Hindlimb muscle (tissue), 1 donor: ENCODE measurements at places on chromosomes 6 and 20. TPM values are rescaled to one million over a fixed set of nuclear protein-coding genes. Genes with fewer than 3 reads are reported as not detected.

ADGRB3 gene
- 0.70 TPM for polyA plus RNA-seq

ADAM33 gene
- 61.5 TPM for polyA plus RNA-seq

DNA sequence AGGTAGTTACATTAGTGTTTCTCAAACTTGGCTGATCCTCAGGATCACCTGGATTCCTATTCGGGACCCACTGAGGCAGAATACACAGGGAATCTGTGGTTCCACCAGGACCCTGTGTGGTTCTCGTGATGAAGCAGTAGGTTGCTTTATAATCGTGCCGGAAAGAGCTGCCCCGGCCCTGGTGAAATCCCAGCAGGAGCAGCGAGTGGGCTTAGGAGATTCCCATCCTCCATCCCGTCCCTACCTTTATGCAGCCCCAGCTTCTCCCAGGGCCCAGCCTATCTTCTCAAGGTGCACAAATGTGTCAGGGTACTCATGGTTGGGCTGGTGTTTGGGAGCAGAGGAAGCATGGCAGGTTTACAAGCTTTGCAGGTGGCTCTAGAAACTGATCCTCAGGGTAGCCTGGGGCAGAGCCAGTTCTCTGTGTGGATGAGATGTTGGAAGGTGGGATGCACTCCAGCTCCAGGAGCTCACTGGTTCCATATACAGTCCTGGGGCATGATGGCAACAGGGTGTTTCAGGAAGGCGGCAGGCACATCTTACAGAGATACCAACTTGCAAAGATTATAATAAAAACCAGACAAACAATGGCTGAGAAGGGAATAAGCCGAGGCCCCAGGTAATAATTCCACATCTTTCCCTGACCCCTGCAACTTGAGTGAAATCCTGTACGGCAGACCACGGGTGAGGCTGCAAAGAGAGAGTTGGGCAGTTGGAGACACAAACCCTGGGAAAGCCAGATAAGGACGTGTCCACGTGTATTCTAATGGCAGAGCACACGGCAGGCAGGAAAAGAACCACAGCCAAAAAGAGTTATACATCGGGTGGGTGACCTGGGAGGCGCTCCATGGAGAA is 5.9 kb downstream of the SLC22A1 start:
- no peak for DNase-seq

GRCh38 chr6:40325041-40325440 is 262.1 kb downstream of the LRFN2 start:
- DNase-seq = no peak
